H1 (cell line): ENCODE measurements at places on chromosomes 13 and 19. TPM values are rescaled to one million over a fixed set of nuclear protein-coding genes. Genes with fewer than 3 reads are reported as not detected.

DNA sequence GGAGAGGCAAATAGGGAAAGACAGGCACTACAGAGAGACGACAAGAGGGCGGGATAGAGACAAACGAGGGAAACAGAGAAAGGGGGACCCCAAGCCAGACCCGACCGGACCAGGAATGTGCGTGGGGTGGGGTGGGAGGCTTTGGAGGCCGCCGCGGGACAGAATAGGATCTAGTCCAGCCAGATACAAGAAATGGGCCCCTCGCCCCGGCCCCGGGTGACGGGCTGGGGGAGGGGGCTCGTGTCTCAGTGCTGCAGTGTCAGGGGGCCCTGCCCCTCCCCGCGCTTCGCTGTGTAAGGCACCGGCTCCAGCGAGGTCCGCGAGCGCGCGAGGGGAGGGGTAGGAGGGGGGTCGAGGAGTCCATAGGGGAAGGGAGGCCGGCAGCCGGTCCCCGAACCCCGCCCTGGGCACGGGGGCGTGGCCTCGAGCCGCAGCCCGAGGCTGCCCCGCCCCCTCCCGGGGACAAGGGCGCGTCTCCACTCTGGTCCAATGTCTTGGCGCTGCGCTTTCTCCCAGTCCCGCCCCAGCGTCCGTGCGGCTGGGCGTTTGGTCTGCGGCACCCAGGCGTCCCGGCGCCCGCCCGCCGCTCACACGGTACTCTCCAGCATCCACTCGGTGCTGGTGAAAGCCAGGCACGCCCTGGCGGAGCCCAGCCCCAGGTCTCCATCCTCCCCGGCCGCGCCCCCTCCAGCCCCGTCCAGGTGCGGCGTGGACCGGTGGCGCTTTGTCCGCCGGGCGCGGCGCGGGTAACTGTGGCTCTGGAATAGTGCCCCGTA lies 11.0 kb downstream of the IFNL1 start:
- peak; percentile 89 for DNase-seq

GRCh38 chr19:30896554-30896953 lies 452.7 kb downstream of the TSHZ3 start:
- no peak for DNase-seq

GRCh38 chr13:40069173-40070044 lies 413.9 kb downstream of the COG6 start:
- no peak for DNase-seq

DNA sequence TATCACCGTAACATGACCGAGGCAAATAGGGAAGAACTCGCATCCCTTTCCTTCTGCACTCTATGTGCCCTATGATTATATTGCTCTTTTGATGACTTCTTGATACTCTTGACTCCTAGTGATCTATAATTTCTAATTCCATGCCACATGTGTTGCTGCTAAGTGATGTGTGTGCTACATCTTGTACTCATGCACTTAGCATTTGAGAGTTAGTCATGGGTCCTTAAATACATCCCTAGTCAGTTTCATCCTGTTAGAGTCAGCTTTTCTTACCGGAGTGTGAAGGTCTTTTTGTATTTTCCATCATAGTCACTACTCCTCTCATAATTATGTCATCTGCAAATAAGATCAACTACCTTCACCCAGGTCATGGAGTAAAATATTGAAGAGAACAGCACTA lies 30.2 kb downstream of the RXFP2 start:
- DNase-seq = no peak

GRCh38 chr19:47595944-47596343 lies 13.0 kb upstream of the BICRA start:
- no peak for DNase-seq

DNA sequence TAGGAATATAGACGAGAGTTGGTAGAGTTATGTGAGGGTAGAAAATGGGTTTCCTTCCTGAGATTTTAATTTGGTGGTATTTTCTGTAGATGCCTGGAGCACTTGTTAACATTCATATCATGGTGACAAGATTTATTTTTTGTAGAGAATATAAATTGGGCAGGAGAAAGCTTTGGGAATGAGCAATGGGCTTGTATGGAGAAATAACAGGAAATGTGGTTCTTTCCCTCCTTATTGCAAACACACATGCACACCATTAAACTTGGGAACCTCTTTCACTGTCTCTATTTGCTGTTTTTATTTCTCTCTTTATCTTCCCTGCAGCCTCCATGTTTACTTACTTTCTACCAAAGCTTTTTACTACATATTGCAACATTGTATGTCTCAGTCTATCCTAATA lies 1653.6 kb downstream of the OLFM4 start:
- DNase-seq = no peak

DNA sequence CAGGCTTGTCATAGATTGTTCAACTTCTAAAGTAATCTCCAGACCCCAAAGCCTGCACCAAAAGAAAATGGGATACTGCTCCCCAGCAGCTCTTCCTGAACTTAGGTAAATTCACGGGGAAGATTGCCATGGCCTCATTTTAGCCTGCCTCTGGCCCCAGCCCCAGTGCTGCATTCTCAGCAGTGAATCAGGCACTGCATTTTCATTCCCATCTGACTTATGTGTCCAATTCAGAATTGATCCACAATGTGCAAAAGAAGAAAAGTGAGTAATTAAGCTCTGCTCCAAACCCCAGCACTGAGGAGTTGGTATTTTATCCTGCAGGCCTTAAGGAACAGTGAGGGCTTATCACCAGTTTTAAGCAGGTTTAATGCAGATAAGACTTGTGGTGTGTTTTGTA lies 176.4 kb downstream of the KCTD12 start:
- DNase-seq = no peak

DNA sequence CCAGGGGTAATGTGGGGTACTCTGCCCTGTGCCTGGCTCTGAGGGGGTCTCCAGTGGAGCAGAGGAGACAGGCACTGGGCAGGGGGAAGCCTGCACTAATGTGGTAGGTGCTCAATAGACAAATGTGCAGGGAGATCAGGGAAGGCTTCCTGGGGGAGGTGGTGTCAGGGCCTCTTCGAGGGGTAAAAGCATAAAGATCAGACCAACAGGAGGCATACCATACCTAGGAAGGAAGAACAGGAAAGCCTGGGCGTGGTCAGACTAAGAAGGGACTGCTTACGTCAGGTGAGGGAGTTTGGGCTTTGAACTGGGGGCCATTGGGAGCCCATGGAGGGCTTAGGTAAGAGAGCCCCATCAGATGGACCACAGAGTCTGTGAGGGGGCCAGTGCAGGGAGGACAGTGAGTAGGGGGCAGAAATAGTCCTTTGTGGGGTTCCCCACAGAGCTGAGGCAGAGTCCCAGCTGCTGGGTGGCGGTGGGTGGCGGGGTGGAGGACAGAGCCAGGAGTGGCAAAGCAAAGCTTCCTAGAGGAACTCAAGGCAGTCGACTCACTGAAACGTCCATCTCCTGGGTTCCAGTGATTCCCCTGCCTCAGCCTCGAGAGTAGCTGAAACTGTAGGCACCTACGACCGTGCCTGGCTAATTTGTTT lies 8.8 kb downstream of the PRR36 start:
- DNase-seq = no peak

- DNase-seq = no peak
These were observed 55.4 kb upstream of the ZNF724 start for GRCh38 chr19:23305555-23305954.

GRCh38 chr19:9700229-9700981 lies 25.5 kb upstream of the ZNF562 start:
- DNase-seq = no peak

- peak; percentile 95 for DNase-seq
These were observed at the start of gene SELENOW for GRCh38 chr19:47778049-47778953. Gene SELENOW, plus strand, starts transcription at chr19:47778703. Its CDS starts 83 bp downstream, at chr19:47778786.

DNA sequence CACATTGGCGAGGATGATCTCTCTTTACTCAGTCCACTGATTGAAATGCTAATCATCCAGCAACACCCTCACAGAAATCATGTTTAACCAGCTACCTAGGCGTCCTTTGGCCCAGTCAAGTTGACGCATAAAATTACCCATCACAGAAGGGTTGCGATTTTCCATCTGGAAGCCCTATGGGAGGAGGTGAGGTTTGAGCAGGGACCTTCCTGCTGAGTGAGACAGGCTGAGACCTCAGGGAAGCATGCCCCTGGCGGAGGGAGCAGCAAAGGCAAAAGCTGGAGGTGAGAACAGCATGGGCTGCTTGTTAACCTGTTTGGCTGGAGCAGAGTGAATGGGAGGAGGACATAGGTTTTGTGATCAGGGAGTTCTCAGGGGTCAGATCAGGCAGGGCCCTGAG lies 7.3 kb downstream of the TTC9B start:
- DNase-seq = no peak

- DNase-seq = no peak
These were observed 101.2 kb downstream of the WASF3 start for GRCh38 chr13:26658448-26659385.

GRCh38 chr13:64505336-64505910 lies 2724.7 kb downstream of the PCDH9 start:
- no peak for DNase-seq

DNA sequence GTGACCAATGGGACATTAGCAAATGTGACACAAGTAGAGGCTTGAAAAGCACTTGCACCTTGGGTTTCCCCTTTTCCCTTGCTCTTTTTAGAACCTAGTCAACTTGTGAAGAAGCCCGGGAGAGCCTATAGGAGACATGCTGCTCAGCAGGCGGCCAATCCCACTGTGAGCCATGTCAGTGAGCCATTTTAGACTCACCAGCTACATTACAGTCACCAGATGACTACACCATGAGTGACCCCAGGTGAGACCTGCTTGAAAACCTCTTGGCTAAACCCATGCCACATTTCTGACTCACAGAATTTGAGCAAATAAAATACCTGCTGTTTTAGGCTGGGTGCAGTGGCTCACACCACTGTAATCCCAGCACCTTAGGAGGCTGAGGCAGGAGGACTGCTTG lies 317.5 kb downstream of the KLF12 start:
- no peak for DNase-seq

- no peak for DNase-seq
These were observed 62.9 kb upstream of the KLF2 start for GRCh38 chr19:16261584-16262368.

GRCh38 chr13:33963895-33964294 lies 145.9 kb downstream of the RFC3 start:
- DNase-seq = no peak

DNA sequence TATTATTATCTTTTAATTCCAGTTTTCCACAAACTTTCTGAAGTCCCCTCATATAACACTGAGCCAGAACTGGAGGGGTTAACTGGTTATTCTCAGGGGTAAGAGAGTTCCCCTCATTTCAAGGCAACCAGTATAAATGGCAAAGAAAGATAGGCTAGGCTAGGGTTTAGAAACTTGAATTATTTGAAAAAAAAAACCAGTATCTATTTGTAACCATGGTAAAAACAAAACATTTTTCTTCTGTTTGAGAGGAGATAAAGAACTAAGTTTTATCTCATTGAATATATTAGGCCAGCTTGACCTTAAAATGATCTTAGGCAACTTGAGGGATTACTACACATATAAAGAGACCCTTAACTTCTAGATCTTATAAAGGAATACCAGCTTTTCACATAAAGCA lies 19.6 kb downstream of the SUPT20H start:
- no peak for DNase-seq

GRCh38 chr13:90287521-90287920 lies 1060.0 kb upstream of the MIR17HG start:
- no peak for DNase-seq

- no peak for DNase-seq
These were observed 376.6 kb downstream of the PCDH9 start for GRCh38 chr13:66853564-66853963.

DNA sequence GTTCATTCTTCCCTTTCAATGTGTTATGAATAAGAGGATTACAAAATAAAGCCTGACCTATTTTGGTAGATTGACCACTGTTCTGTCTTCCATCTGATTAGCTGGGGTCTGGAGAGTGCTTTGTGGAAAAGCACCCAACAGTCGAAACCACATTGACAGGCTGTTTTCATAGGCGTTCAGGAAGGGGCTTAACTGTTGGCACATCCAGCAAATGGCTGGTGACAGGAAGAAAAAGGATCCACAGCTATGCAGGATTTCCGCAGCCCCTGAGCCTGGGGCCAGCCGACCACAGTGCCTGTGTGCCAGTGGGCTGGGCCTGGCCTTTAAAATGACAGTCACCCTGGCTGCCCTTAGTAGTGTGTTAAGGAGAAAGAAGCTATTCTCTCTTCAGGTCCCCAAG lies 113.3 kb downstream of the SIPA1L3 start:
- no peak for DNase-seq

DNA sequence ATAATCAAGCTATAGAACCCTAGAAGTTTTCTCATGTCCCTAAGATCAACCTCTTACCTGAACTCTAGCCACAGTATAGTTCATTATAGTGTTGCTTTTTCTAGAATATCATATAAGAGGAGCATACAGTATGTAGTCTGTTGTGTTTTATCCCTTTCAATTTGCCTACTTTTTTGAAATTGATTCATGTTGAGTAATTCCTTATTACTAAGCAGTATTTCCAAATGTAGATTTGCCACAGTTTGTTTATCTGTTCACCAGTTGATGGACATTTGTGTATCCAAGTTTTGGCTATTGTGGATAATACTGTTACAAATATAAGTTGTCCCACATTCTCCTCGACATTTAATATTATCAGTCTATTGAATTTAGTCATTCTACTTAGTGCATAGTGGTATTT lies 138.0 kb downstream of the LMO7 start:
- no peak for DNase-seq

DNA sequence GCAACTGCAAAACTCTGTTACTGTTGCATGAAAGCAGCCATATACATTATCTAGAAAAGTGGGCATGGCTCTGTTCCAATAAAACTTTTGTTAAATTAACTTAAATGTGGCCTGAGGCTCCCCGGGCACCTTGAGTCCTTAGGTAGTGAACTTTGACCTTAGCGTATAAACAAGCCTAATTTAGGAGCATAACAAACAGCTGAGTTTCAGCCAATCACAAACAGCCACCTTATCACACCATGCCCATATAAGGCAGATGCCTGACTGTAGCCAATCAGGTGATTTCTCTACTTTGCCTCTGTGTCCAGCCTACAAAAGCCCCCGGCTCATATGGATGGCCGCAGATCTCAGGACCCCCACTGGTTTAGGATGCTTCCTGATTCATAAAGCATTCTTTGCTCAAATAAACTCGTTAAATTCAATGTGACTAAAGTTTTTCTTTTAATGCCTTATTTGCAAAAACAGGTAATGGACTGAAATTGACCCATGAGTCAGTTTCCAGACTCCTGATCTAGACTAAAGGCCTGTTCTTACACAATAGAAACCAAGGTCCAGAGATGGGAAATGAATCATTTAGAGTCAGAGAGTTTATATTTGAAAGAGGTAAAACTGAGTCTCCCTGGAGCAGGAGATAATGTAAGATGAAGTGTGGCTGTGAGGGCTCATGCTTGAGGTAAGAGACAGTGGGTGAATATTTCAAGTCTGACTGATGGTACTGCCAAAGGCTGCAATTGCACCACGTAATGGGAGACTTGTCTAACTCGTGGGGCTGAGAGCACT lies 130.2 kb downstream of the FGF9 start:
- no peak for DNase-seq

The ZNF460 gene
- total RNA-seq = 56.0 and 57.9 TPM in 2 replicates

The ZNF90 gene
- total RNA-seq = 105 and 114 TPM in 2 replicates

The SHISA7 gene
- total RNA-seq = 0.98 and 1.0 TPM in 2 replicates

The JSRP1 gene
- 0.56 and 1.7 TPM in 2 replicates for total RNA-seq

The SPC24 gene
- 42.4 and 49.9 TPM in 2 replicates for total RNA-seq

The MKNK2 gene
- 163 and 174 TPM in 2 replicates for total RNA-seq

The ZIC5 gene
- 51.0 and 52.7 TPM in 2 replicates for total RNA-seq

The ZNF433 gene
- 1.4 and 1.8 TPM in 2 replicates for total RNA-seq

The SLC10A2 gene
- total RNA-seq = not detected in 2 replicates

The KCNN4 gene
- total RNA-seq = 0.78 and 1.0 TPM in 2 replicates

The RYR1 gene
- 10.7 and 11.8 TPM in 2 replicates for total RNA-seq

The FBXO27 gene
- 18.8 and 25.5 TPM in 2 replicates for total RNA-seq

The ZNF587 gene
- 41.5 and 42.1 TPM in 2 replicates for total RNA-seq

The ESD gene
- total RNA-seq = 55.8 and 56.0 TPM in 2 replicates

The ASF1B gene
- 32.1 and 32.6 TPM in 2 replicates for total RNA-seq

The NCR1 gene
- 4.6 and 5.1 TPM in 2 replicates for total RNA-seq

The ATP8B3 gene
- total RNA-seq = 2.9 and 4.1 TPM in 2 replicates

The NAPSA gene
- total RNA-seq = 0.71 and 1.1 TPM in 2 replicates

The CACNG7 gene
- total RNA-seq = 28.9 and 29.9 TPM in 2 replicates

The NCAN gene
- 2.7 and 2.8 TPM in 2 replicates for total RNA-seq
